ENCODE measurements at places on chromosomes 5 and 9.

- DNase-seq, result no peak
Observed at GRCh38 chr9:34558364-34558763, 31.2 kb downstream of the CNTFR start.

- no peak for DNase-seq
Observed at GRCh38 chr5:111697215-111697614, 59.8 kb downstream of the NREP start.

DNA sequence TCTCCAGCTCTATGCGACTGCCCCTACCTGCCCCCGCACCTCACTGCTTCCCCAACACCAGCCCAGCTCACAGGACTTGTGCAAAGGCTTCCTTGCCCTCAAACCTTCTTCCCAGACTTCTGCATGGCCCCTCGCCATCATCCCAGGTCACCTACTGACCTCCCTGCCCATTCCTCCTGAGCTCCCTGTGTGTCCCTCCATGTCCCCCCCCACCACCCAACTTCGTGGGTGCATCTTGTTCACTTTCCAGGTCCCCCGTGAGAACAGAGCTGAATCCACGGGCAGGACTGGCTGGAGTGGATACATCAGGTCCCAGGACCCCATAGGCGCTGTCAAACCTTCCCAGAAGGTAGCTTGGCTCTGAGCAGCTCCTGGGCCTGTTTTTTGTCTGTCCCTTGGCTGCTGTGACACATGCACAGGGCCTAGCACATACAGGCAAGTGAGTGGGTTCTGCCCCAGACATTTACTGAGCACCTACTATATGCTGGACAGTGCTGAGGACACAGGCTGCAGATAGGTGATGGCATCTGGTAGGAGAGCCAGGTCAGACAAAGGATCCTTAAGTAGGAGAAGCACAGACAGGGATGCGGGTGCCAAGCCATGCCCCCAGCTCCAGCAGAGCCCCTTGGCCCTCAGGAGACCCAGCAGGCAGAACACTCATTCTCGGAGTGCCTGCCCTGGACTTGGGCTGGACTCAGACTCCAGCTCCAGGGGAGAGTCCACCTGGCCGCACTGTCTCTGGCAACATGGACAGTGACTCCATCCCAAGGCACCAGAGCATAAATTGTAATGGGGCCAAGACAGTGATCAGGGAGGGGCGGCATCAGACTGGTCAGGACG is 15.0 kb downstream of the NINJ1 start:
- DNase-seq, result peak; percentile 27

GRCh38 chr5:7578071-7578470 is 182.1 kb downstream of the ADCY2 start:
- DNase-seq, result no peak

GRCh38 chr5:1519631-1520210 is 4.0 kb downstream of the LPCAT1 start:
- DNase-seq, result peak; percentile 9

DNA sequence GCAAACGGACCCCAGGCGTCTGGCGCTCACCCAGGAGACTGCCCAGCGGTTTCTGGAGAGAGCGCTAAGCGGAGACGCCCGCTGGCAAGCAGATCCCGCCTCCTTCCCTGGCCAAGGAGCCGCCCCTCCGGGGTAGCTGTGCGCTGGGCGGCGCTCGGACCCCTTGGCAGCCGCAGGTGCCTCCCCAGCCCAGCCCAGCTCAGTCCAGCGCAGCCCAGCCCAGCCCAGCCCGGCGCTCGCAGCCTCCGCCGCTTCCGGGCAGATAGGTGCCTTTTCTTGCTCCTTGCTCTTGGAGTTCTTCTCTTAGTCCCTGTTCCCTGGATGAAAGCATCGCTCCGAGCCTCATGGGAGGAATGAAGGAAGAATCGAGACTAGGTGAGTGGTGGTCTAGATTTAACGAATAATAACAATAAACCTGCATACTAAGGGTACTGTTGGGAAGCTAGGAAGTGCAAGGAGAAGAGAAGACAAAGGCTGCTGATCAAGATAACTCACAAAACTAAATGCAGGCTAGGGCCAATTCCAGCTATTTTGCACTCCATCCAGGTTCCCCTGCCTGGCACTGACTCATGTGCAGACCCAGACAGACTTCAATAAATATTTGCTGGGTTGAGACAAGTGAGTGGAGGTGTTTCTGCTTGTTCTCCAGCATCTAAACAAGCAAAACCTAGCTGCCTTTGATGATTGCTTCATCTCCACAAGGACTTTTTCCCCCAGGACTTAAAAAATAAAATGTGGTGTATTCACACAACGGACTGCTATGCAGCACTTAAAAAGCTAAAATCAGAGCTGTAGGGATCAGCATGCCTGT is at the start of gene STK32A:
Gene STK32A, plus strand, starts transcription at position 202 of the 811 bp plus-strand sequence. CDS start 4,609 bp downstream, outside the sequence.
- peak; percentile 68 for DNase-seq

GRCh38 chr5:154567155-154567554 is 89.1 kb upstream of the HAND1 start:
- no peak for DNase-seq

DNA sequence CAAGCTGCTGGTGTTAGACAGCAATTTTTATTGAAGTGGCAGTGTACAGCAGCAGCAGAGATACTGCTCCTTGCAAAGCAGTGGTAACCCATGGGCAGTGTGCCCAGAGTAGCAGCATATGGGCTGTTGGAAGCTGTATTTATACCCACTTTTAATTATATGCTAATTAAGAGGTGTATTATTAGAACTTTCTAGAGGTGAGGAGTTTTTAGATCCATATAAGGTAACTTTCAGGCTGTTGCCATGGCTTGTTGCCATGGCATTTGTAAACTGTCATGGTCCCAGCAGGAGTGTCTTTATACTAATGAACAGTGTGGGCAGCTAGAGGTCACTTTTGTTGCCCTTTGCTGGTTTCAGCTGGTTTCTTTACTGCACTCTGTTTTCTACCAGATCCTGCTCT is 3.7 kb upstream of the PJA2 start:
- DNase-seq, result no peak

DNA sequence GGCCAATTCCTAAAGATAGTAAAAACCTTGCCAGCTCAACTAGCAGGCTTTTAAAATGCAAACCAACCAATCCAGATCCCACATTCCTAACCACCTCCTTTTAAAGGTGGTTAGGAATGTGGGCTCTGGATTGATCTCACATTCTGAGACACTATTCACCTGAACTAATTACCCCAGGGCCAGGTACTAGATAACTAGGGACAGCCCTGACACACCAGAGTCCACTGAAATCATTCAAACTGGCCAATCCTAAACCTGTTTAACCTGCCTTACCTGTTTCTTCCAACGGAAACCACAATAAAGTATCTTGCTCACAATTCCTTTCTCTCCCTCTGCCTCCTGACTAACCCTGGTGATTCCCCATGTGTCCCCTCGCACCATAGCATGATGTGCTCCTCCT is 168.3 kb upstream of the DMAC1 start:
- no peak for DNase-seq

GRCh38 chr5:137760719-137761516 is 6.8 kb upstream of the HNRNPA0 start:
- DNase-seq, result no peak

- no peak for DNase-seq
Observed at GRCh38 chr5:87354496-87354895, 58.2 kb downstream of the CCNH start.

- no peak for DNase-seq
Observed at GRCh38 chr5:169686137-169686536, 49.1 kb downstream of the DOCK2 start.

DNA sequence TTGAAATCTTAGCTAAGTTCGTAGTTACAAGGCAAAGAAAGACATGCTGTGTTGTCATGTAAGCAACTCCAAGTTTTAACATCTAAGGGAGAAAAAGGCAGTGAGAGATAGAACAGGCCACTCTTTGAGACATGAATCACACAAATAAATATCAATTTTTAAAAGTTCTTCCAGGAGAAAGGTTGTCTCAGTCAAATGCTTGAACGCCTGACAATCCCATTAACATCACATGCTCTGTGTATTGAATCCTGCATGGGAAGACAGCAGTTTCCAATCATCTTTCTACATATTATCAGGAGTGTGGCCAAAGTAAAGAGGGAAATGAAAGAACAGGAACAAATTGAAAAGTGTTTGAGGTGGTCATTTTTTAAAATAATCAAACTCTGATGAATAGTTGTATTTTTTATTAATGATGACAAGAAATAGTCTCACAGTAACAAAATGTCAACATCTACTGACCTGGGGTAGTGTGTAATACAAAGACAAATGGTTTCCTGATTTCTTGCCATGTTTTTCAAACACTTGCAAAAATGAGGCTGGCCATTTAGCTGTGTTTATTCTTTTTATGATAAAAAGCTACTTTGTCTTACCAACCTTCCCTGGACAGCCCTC is 6.4 kb upstream of the C6 start:
- DNase-seq, result no peak

DNA sequence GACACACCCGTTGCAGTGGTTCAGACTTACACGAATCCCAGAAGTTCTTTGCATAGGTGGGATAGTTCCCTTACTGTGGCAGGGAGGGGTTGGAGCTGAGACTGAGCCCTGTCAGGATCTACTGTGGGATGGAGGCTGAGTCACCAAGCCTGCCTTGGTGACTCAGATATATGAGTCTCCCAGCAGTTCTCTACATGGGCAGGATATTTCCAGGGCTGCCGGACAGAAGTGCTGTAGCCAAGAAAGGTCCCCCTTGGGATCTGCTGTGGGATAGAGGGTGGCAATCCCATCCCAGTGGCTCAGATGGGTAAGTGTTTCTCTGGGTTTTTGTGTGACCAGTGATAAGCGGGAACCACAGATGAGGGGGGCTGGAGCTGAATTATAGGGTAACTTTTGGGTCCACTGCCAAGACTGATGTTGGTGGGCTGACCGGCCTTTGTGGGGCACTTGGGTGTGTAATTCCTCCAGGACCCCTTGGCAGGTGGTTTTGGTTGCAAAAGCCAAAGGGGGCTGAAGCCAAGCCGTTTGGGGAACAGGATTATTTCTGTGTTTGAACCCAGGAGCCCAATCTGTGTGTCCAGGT is 18.7 kb downstream of the XRCC4 start:
- DNase-seq, result no peak

DNA sequence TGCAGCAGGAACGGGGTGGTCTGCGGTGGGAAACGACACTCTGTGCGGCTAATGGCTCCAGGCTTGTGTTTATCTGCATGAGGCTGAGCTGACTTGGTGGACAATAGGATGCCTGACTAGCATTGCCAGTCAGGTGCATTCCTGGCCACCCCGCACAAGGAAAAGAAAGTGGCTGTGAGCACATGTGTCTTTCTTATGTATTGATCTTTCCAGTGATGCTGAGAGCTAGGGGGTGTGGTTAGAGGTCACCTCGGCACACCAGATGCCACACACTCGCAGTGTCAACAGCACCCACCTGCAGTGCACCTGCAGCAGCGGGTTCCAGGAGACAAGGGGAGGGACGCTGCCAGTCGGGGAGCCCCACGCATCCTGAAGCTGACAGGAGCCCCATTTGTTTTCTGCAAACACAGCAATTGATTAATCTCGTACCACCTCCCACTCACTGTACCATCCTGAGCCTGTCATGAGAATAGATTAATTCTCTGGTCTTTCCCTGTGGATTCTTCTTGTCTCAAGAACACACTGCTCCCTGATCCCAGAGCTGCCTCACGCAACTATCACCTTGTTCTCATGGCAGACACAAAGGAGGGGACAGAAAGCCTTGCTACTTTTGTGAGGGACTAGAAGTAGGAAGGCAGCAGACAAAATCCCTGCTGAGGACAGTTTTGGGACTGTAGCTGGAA is 251.7 kb upstream of the WWC1 start:
- DNase-seq, result no peak

DNA sequence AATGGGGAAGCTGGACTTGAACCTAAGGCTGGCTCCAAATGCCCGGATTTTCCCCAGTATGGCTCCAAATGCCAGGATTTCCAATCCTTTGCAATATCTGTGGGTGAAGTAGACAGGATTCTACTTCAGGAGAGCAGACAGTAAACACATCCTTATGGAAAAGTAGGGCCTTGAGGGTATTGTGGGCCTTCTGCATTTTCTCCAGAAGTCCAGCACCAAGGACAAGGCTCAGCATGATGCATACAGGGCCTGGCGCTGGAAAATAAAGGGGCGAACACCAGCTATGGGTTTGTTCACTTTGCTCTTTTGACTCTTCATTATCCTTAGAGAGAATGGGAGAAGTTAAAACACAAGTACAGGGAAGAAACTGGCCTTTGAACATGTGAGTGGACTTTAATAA is 347.5 kb downstream of the SEMA5A start:
- DNase-seq, result no peak

DNA sequence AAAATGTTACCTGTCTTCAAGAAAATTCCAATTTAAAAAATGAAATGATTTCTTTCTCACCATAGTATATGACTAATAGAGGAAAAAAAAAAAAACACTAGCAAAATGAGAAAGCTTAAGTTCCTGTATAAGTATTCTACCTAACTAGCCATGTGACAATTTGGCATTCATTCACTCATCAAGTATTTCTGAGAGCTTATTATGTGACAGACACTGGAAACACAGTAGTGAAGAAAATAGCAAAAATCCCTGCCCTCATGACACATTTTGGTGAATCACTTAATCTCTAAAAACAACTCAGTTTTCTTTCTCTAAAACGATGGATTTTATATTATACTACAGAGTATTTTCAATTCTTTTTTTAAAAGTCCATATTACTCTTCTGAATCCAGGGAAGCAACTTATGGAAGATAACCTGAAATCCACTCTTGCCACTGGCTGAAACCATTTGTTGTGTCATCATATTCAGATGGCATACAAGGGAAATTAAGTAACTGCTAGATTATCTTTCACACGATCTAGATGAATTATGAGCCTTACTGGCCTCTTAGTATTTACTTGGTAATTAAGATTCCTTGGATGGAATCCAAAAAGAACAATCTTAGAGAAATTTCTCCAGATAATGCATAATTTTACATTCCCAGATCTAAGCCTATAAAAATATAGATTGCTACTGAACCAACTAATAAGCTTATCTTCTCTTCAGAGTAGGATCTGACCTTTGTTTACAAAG is 5.5 kb downstream of the PTBP3 start:
- no peak for DNase-seq

- peak; percentile 80 for DNase-seq
Observed at GRCh38 chr5:177456976-177457851, 10.6 kb downstream of the PRR7 start.

- no peak for DNase-seq
Observed at GRCh38 chr5:59099270-59099994, 516.6 kb downstream of the RAB3C start.

DNA sequence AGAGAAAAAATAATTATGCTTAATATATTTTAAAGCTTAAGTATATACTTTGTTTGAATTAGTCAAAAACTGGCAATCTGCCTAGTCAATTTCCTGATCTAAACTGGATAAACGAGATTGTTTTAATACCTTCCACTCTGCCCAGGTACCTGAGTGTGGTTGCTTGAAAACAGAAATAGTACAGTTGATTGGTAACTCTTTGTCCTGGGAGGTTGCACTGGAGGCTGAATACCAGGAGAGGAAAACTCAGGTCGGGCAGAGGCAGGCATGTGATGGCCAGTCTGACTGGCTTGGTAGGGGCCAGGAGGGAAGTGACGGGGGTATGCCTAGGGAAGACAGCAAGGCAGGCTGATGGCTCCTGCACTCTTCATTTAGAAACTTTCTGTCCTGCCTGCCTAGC is 80.2 kb downstream of the PIK3R1 start:
- DNase-seq, result no peak

GRCh38 chr9:297104-297972 is 82.7 kb downstream of the DOCK8 start:
- DNase-seq, result peak; percentile 34

GRCh38 chr9:127036437-127036836 is 86.0 kb downstream of the ANGPTL2 start:
- no peak for DNase-seq

Measured in left ventricle myocardium superior (tissue), 1 donor.